OCI-M1 (cell line): ENCODE measurements at places on chromosomes 11 and 22.

DNA sequence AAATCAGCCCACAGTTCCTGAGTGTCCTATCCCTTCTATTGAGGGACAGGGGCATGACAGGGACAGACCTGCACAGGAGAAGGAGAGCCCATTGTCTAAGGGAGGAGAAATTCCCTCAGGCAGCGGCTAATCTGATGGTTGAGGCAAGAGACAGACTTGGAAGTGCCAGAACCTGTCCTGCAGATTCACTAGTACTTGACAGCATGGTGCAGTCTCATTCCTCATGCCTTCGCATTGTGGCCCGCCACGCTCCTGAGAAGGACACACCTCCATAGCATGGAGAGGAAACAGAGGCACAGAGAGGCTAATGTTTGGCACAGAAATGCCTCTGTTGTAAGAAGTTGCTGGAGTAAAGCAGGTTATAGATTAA, 3.2 kb downstream of the P2RY6 start:
- DNase-seq, result no peak

- DNase-seq, result no peak
Measured at GRCh38 chr11:89458716-89459115, 32.5 kb downstream of the NOX4 start.

DNA sequence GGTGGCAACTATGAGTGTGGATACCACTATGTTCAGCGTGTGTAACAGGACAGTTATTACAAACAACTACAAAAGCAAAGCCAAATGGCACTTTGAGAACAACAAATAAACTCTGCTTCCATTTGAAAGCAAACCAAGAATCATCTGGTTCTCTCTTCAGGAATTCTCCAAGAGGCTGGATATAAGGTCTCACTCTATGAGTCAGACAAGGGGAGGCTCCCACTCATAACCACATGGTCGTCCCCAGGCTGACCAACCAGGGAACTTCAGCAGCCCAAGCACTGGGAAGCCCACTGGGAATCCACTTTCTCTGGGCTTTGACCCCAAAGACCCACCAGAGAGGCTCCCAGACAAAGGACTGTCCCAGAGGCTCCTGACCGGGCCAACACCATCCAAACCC, 35.3 kb downstream of the DGCR2 start:
- no peak for DNase-seq

- DNase-seq, result no peak
Measured at GRCh38 chr11:64067230-64067993, 31.7 kb downstream of the FLRT1 start.

DNA sequence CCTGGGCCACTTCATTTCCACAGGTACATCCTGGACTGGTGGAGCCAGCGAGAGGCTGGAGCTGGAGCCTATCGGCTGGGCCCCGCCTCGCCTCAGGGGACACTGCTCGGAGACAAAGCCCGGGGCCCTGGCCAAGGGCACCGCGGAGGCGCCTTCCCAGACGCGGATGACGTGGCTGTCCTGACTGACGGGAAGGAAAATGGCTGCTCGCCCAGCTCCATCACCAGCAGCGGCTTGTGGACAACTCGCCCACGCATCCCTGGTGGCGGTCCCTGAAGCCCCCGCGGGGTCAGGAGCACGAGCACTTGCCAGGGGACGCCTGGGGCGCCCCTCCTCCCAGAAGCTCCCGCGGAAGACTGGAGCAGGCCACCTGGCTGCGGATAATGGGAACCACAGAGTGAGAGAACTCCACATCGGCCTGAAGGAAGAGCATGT, 49.6 kb downstream of the CECR2 start:
- DNase-seq, result no peak

DNA sequence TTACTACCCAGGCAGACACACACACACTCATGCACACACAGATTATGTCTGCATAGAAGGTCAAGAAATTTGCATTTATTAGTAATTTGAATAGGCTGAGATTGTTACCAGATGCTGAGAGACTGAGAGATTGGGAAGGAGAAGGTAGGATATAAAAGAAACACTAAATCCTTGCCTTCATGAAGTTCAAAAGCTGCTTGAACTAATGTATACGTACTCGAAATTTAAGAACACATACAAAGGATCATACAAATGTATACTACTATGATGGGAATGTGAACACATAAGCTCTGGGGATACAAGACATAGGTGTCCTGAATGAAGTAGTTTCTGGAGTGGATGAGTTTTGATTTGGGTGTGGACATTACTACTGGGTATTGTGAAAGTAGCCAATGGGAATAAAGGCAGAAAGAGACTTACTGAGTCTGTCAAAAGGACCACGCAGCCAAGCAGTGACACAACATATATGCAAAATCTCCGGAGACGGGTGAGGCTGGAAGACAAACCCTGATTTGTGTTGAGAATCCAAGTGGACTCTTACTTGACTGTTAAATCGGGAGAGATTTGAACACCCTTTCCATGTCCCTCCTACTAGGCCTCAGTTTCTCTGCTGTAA, 7.3 kb upstream of the PKNOX2 start:
- no peak for DNase-seq

- DNase-seq, result no peak
Measured at GRCh38 chr22:20002636-20003035, 14.0 kb downstream of the ARVCF start.

- no peak for DNase-seq
Measured at GRCh38 chr22:40056559-40056958, 61.8 kb downstream of the FAM83F start.

GRCh38 chr22:49084206-49084605, 743.5 kb downstream of the BRD1 start:
- DNase-seq, result no peak

DNA sequence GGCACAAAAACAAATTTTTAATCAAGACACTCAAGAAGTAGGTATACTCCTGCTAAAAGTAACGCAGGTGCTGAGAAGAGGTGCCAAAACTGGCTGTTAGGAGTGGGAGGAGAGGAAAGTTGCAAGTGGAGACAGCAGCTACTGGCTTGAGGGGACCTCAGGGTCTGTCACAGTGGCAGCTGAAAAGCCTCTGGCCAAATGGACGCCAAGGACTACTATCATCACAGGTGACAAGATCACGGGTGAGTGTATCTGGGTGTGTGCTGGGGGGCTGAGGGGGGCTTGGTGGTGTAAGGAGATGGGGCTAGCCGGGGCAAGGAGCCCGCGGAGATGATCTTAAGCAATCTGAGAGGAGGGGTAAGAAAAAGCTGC, 687 bp downstream of the ZNF202 start:
- DNase-seq, result peak; percentile 56
